NCI-H1417 treated with DMSO at 0.1 percent for 48 hours (cell line): ENCODE measurements at places on chromosomes 7 and 10.

DNA sequence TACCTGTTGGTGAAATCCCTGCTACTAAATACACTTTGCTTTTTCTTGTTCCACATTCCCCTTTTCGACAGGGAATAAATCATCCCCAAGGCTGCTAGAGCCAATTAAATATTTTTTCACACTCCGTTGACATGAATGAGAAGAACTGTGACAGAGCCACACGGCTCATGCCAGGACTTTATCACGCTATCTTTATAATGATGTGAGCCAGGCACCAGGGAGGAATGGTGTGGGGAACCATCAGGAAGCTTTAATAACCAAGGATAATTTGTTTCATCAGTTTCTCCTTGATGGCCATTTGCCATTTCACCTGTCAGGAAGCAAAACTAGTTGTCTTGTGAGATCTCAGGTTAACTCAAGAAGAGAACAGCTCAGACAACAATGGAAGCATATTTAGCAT is 193.0 kb upstream of the C7orf33 start:
- DNase-seq, result no peak

DNA sequence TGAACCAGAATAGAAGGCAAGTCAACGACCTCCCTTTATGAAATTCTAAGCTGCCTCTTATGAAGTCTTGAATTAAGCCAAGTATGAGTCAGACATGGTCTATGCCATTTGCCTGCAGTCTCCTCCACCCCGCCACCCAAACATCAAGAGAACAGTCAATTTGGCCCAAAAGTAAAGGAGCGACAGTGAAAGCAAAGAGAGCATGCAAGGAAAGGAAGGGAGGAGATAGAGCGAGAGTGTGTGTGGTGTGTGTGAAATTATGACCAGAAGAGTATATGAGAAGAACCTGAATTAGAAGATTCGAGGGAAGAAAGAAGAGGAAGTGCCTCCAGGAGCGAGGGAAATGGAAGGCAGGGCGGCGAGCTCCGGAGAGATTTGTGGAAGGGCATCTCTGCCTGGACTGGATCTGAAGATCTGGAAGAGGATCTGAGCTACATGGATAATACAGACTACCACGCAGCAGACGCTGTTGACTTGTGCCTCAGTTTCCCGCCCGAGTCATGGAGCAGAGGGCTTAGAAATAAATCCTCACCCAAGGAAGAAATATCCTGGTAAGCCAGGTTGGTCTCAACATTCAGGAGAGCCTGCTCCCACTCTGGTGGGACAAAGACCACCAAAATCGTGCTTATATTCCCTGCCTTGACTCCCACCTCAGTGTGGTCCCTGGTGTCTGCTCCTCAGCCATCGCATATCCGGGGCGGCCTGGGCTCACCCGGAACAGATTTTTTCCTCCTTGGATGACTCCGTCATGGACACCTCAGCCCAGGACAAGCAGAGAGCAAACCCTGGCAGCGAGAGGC is 459 bp downstream of the ZDHHC6 start:
- DNase-seq, result no peak

GRCh38 chr10:98956576-98957260 is 278.9 kb downstream of the HPSE2 start:
- DNase-seq, result no peak

DNA sequence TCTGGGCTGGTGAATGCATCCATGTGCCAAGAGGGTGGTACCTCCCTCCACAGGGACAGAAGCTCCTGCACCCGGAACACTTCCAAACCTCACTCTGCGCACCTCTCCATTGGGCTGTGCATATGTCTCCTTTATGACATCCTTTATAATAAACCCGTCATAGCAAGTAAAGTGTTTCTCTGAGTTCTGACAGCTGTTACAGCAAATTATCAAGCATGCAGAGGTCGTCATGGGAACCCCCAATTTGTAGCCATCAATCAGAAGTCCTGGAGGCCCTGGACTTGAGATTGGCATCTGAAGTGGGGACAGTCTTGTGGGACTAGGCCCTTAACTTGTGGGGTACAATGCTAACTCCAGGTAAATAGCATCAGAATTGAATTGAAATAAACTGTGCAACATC is 29.4 kb upstream of the PARD3 start:
- no peak for DNase-seq

DNA sequence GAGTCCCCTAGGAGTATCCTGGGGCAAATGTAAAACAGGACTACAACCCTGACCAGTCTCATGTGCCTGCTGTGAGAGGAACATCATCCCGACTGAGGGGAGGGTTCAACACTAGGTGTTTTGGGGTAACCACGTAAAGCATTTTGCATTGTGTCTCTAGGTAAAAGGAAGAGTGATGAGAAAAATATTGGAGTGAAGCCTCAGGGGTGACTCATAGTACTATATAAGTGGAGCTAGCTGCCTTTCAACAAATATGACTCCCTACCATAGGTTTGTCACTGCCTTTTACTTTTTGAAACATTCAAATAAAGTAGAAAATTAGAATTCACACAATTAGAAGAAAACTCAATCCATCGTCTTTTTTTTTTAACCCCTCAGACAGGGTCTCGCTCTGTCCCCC is 2.6 kb upstream of the CAMK2G start:
- no peak for DNase-seq

- no peak for DNase-seq
These were observed 12.1 kb upstream of the CCNY start for GRCh38 chr10:35324196-35324595.

- no peak for DNase-seq
These were observed 108.2 kb downstream of the PIP4K2A start for GRCh38 chr10:22606164-22606614.

- DNase-seq, result no peak
These were observed at the start of gene POM121L12 for GRCh38 chr7:53035499-53036412. POM121L12 (plus strand) TSS chr7:53035633; CDS start chr7:53035672, 39 bp downstream.

DNA sequence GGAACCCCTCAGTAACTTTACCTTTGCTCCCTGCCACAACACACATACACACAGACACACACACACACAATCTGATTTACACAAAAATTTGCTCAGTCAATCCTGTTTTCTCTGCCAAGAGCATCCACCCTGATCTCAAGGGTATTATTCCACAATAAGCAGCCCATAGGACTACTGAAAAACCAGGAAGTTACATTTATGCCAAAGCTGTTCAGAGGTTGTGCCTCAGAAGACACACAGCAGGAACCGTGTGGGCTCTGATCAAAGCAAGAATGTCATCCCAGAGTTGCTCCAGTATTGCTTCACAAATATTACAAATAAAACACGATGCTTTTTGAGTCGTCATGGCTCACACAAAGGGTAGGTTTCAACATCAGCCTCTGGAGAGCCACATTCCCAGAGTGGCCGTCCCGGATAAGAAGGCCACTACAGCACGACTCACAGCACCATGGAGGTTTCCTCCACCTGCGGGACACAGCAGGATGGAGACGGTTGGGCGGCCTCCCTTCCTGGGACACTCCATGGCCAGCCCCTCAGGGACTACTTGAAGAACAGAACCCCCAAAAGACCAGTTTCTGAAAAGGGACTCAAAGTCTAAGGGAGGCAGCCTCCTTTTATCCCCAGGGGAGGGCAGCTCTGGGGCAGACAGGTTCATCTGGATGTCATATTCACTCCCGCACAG is 1.6 kb downstream of the AIFM2 start:
- DNase-seq, result no peak
